GOT3 (cell line): ENCODE measurements at places on chromosomes 12 and 14.
A peak's percentile ranks its signal among the peaks of the same experiment; 100 is the strongest.

DNA sequence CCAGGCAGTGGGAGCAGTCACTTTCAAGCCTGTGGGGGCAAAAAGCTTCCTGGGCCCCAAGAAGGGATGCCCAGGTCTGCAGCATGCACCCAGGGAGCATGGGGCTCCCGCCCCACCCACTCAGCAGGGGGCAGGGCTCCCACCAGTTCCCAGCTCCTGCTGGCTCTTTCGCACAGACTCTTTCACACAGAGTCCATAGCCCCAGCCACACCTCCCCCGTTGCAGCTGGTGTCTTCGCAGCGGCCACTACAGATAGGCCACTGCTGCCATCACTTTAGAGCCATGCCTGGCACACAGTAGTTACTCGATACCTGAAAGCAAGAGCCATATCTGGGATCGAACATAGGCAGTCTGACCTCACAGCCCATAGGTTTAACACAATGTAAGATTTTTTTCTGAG is 98.2 kb downstream of the NUAK1 start:
- no peak for DNase-seq

DNA sequence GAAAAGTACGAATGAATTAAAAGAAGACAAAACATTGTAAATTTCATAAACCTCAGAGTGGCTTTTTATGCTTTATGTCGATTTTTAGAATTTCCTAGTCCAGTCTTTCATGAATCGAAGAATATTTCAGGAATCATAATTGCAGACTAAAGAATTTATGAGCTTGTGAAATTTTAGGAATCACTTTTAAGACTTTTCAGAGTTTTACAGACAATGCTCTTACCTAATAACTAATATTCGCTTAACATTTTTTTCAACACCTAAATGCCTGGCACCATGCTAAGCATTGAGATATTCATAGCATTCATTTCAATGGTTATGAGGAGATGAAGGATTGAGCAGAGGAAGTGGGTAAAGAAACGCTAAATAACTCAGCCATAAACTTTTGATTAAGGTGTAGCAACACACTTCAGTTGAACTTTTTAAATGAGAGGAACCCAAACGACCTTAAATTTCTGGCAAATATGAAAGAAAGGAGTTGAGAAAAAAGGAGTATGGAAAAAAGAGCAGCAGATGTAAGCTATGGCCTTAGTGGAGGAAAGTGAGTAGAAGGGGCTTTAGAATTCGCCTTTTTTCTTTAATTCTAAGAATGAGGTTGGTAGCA is 739 bp upstream of the USP44 start:
- DNase-seq, result no peak

- no peak for DNase-seq
Measured at GRCh38 chr12:130880411-130880885, 8.6 kb downstream of the RAN start.

DNA sequence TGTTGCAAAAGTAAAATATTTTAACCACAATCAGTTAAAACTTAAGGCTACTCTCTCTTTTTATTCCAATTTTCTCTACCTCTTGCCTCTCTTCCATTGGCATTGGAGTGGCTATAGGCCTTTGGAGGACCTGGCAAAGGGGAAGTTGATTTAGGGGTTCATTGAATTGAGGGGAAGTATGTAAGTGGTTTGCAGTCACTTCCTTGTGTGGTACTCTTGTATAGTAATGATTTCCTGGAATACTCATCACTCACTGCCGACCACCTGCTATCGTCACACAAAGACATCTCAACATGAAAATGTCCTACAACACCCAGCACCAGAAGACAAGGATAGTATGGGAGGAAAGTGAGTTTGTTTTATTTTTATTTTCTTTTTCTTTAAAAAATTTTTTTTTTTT is 45.7 kb upstream of the CPM start:
- DNase-seq, result no peak

DNA sequence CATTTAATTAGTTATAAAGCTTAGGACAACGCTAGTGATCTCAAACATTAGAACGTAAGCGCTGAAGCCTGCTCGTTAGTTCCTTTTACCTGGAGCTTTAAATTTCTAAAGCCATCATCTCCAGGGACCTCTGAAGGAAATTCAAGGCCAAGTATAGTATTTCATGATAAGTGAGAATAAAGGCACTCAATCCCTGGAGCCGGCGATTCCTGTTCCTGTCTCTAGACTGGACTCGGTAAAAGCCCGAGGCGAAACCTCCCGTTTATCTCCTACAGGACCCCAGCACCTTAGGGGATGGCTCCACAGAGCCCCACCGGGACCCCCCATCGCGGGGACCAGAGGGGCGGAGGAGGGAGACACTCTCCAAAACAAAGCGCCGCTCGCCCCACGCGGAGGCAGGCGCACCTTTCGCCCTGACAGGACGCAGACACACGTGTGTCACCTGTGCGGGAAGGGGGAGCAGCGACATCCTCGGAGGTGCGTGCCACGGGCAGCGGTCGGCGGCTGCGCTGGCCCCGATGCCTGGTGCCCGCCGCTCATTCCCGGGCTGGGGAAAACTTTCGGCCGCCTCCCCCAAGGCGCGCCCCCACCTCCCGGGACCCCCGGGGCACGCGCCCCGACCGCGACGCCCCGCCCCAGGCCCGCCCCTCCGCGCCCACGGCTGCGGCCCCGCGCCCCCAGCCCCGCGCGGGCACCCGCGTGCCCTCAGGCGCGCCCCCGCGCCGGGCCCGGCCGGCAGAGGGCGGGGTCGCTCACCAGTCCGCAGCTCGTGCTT is 678 bp downstream of the RPS6KA5 start:
- DNase-seq, result no peak

GRCh38 chr14:105378873-105379685 is 19.3 kb upstream of the TEX22 start:
- no peak for DNase-seq

GRCh38 chr12:123043536-123044001 is 63.1 kb downstream of the ARL6IP4 start:
- DNase-seq, result peak; percentile 46

GRCh38 chr14:64807551-64807950 is 72.2 kb downstream of the SPTB start:
- no peak for DNase-seq
